CD4-positive, alpha-beta T cell treated with Interleukin-2 at 100 ng/mL for 4 hours (primary cell): ENCODE measurements at places on chromosomes 5 and 9.

- no peak for DNase-seq
Measured at GRCh38 chr9:126502417-126503332, 111.1 kb upstream of the LMX1B start.

DNA sequence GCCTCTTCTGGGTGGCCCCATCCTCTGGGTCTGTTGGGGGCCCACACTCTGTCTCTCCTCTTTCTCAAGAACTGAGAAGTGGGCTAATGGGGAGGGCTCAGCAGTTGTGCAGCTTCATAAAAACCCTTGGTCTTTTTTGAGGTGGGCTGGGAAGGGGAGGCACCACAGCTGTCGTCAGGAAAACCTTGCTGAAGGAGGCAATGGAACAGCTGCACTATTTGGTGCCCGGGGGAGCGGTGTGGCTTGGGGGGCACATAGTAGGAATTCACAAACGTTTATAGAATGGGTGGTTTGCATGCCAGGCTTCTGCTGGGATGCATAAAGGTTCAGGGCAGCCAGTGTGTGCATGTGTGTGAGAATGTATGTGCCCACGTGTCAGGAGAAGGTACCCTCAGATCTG lies 3.2 kb upstream of the IER5L start:
- DNase-seq = no peak

DNA sequence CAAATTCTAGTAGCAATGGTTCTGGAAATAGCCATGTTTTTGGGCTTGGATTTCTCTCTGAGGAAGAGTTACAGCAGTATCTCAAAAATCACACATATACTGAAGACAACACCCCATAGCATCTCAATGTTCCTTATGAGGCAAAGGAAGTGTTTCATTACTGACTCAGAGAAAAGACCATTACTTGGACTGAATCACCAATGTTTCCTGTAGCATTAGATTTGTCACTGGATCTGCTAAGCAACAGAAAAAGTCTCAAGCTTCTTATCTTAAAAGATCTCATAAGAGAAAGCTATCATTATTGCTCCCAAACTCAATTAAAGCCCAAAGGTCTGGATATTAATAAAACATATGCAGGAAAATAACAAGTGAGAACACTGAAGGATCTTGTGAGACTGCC lies 272.4 kb downstream of the ADAMTS6 start:
- DNase-seq = no peak

DNA sequence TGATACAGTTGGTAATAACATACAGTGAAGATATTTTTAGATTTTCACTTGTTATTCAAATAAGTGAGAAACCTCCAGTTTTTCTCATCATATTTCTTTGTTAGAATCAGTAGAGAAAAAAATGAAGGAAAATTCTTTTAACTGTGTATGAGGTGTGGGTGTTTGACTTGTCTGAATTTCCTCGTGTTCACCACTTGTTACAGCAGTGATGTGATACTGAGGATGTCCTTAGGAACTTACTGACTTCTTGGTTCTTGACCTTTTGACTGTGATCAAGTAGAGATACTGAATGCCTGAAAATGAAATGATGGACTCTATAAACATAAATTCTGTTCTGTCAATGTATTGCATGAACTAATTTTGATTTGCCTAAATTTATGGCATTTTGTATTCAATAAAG lies 10.7 kb downstream of the PBX3 start:
- DNase-seq = no peak

GRCh38 chr5:150092159-150092787 lies 5.9 kb upstream of the CSF1R start:
- no peak for DNase-seq

- DNase-seq = no peak
Measured at GRCh38 chr9:91258451-91258850, 103.3 kb downstream of the AUH start.

DNA sequence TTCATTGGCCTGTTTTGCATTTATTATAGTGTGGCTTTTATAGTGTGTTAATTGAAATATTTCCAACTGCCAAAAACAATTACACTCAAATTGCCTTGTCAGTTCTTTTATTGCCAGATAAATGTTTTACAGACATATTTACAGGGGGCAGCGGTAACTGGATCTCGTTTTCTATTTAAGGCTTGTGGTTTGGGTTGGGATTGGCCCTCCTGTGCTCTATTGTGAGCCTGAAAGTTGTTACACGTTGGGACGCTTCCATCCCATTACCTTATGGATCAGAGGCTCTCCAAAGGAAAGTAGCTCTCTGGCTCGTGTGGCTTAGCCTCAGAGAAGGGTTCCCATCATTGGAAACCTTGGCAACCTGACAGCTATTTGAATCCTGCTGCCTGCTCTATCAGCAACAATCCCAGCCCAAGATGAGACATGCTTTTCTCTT lies 20.8 kb downstream of the DNAI1 start:
- DNase-seq = no peak

GRCh38 chr5:9781275-9781674 lies 151.1 kb upstream of the TAS2R1 start:
- no peak for DNase-seq

DNA sequence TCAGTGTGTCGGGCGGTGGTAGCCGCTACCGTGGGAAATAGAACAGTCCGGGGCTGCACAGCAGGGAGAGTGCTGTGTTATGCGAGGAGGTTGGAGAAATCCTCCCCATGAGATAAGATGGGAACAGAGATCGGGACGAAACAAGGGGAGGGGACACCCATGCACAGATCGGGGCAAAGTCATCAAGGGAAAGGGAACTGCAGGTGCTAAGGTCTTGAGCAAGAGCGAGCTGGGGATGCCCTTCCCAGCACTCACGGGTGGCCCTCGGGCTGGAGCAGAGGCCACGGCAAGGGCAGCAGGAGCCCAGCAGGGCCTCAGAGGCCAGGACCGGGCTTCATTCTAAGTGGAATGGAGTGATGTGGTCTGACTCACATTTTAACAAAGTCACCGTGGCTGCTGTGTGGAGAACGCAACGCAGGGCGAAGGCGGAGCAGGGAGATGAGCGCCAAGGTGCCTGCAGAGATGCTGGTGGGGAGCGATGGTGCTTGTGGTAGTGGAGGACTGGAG lies 7.7 kb downstream of the IL13 start:
- no peak for DNase-seq

GRCh38 chr5:2903451-2904395 lies 152.2 kb upstream of the IRX2 start:
- DNase-seq = no peak

DNA sequence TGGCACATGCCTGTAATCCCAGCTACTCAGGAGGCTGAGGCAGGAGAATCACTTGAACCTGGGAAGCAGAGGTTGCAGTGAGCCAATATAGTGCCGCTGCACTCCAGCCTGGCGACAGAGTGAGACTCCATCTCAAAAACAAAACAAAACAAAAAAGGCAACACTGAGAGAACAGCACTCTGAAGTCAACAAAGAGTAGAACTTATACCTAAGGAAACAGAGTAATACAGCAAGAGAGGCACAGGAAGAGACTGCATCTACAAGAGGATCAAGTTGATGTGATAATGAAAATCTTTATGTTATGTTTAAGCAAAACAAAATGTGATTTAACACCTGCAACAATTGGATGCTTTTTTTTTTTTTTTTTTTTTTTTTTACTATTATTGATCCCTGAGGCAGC lies 33.1 kb downstream of the FYB1 start:
- no peak for DNase-seq

- DNase-seq = no peak
Measured at GRCh38 chr9:121826711-121827110, 175.3 kb downstream of the DAB2IP start.

GRCh38 chr5:14133394-14133793 lies 9.7 kb upstream of the TRIO start:
- DNase-seq = no peak

GRCh38 chr5:116419258-116419657 lies 155.4 kb downstream of the SEMA6A start:
- DNase-seq = no peak

DNA sequence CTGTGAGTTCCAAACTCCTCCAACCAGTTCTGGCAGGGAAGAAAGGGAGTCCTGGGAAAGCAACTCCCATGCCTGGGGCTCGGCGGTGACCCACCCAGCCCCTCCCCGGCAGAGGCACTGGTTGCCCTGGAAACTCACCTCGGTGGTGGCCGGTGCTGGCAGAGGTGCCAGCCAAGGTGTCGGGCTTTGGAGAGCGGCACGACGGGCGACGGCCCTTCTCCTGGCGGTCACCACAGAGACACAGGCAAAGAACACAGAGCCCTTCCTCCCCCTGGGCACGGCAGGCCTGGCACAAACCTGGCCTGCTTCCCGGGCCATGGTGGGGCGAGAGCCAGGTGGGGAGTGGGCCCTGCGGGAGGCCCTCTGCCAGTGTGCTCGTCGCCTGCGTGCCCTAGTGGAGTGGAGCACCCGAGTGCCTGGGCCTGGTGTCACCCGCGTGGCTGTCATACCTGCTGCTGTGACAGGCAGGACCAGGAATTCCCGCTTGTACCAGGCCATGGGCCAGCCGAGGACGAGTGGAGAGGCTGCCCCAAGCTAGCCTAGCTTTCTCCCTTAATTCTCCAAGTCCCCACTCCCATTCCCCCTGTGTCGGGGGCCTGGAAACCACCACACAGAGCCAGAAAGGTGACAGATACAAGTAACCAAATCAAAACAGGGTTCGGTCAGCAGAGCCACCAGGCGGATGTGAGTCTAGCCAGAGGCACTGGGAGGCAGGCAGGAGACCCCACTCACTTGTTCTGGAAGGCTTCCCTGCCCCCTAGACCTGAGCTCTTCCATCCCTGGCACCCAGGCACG lies 8.2 kb upstream of the RALGDS start:
- peak; percentile 39 for DNase-seq

- no peak for DNase-seq
Measured at GRCh38 chr5:10712574-10713366, 48.3 kb downstream of the DAP start.
